Stimulated activated CD8-positive, alpha-beta memory T cell treated with anti-CD3 and anti-CD28 coated beads, Interleukin-2, amount 100 ng/mL, for 48 hours (primary cell): ENCODE measurements at places on chromosomes 7 and 10.
A peak's percentile ranks its signal among the peaks of the same experiment; 100 is the strongest.

DNA sequence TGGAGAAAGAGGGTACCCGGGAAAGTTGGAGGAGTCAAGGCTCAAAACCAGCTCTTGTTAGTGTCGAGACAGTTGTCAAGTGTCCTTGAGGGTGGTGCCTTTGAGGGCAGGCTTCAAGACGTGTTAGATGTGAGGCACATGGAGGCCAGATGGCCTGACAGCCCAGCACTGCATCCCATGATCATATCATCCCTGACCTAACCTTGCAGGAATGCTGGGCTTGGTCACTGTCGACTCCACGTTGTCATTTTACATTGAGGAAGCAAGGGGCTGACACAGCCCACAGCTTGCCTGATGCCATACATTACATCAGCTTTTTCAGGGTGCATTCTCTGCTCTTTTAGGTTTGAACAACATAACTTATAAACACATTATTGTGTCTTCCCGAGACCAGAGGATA lies 114.1 kb downstream of the ABCA13 start:
- DNase-seq: no peak

- no peak for DNase-seq
Observed at GRCh38 chr7:130741331-130741995, 7.5 kb upstream of the KLF14 start.

DNA sequence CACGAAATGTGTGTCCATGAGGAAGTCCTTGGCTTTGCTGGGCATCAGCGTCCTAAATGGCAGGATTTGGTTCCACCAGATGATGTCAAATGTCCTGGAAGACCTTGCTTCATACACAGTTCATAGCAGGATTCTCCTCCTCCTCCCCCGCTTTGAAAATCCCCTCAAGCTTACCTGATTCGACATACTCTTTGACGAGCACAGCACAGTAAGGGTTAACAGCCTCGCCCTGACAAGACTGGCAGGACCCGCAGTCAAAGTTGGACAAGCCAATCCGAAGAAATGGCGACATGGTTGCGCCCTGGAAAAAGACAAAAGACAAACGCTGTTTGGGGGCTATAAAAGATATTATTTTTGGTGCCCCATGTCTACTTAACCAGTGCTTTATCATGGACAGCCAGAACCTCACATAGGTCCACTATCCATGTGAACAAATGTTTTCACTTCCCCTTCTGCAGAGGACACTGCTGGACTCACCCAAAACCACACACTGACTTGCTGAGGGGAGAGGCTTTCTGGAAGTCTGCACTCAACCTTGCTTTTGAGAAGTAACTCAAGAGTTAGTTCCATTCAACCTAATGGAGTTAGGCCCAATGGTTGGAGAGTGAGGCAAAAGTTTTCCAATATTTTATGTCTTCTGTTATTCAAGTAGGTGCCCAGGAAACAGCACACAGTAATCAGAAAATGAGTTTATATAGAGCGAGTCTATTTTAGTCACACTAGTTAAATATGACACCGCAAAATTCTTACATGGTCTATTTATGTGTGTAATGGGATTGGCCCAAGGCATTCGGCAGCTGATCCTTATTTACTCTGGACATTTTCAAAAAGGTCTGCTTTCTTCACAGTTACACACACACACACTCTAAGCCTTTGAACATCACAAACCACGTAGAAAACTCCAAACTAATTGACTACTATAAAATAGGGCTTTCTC lies 65.0 kb downstream of the PRKCQ start:
- DNase-seq: no peak

- DNase-seq: no peak
Observed at GRCh38 chr7:31633894-31634494, 53.0 kb upstream of the PPP1R17 start.

DNA sequence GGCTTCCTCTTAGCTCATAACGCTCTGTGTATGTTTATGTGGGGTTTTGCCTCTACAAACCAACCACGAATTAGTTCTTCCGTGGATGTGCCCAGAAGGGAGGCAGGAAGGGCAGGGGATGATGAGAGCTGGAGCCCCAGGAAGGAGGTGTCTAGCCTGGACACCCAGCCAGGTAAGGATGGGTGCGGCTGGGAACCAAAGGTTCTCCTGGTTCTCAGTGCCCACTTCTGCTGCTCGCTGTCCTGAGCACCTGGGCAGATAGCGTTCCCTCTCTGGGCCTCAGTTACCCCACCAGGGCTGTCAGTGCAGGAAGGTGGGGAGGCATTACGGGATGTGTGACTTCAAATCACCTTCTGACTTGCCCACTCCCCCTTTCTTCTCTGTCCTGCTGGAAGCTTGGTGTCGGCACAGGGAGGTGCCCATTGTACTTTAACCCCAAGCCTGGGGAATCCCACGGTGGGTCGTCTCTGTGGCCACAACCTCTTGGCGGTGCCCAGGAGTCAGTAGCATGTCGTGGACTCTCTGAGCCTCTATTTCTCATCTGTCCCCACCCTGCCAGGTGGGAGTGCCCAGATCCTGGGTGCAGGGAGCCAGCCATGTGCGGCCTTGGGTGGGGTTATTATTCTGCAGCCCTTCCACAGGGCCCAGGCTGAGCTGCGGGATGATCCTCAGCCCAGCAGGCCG lies 18.7 kb upstream of the PCBD1 start:
- no peak for DNase-seq

DNA sequence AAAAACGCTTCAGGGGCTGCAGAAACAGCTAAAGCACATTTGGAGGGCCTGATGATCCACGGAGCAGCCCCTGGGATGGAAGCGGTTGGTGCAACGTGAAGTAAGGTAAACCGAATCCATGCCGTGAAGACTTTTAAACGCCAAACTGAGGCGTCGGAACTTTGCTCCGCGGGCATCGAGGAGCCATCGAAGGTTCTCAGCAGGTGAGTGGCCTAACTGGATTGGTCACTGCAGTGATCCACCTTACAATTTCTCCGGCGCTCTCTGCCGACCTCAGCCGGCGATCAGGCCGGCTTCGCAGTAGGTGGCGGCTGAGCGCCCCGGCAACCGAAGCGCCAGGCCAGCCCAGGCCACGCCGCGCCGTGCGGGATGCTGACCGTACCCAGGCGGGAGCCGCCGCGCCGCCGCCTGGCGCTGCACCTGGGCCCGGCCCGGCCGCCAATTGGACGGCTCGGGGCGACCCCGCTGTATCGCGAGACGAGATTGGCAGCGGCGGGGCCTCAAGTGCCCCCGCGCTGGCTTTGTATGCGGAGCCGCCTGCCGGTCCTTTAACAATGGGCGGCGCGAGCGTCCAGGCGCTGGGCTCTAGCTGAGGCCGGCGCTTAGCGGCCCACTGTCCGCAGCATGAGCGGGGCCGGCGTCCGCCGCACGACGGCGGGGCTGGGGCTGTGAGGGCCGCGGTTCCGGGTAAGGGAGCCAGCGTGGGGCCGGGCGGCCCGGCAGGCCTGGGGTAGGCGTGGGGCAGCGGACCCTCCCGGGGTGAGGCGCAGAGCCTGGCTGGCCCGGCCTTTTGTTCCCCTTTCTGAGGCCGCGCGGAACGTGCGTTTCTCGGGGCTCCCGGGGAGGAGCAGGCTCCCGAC lies at the start of gene CCNJ:
TSS of gene CCNJ (plus strand) at position 551 of the 860 bp plus-strand sequence. CDS start 811 bp downstream, outside the sequence.
- peak; percentile 68 for DNase-seq

GRCh38 chr10:3774018-3774813 lies 10.8 kb downstream of the KLF6 start:
- no peak for DNase-seq

- no peak for DNase-seq
Observed at GRCh38 chr7:12732428-12732827, 45.0 kb downstream of the ARL4A start.

DNA sequence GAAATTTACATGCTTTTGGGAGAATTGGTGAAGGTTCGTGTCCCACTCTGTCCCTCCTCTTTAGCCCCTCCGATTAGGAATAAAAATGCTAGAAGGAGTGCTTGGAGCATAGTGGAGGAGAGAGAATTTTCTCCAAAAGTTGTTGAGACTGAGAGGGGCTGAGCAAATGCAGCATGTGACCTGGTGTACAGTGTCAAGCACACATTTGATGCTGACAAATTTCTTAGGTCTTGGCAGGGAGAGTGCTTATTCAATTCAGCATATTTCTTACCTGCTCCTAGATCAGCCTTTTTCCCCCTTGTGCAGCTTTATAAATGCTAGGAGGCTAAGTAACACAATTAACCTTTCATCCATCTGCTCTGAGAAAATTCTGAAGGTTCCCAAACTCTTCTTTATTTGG lies 189.0 kb downstream of the GALNT17 start:
- no peak for DNase-seq

GRCh38 chr10:72812753-72813430 lies 80.6 kb upstream of the OIT3 start:
- no peak for DNase-seq
